ENCODE measurements at places on chromosomes 11 and 22.

DNA sequence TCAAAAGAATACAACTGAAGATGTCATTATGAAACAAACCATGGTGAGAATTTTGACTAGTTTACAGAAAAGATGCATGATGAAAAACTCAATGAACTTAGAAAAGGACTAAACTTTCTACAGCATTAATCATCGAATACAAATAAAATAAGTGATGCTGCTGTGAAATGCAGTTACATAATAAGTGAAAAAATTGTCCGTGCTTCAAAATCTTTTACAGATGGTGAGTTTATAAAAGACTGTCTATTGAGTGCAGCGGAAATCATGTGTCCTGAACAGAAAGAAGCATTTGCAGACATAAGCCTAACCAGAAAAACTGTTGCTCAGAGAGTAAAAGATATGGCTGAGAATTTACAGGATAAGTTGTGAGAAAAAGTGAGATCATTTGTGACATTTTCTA is 33.8 kb downstream of the NEAT1 start:
- DNase-seq = no peak

DNA sequence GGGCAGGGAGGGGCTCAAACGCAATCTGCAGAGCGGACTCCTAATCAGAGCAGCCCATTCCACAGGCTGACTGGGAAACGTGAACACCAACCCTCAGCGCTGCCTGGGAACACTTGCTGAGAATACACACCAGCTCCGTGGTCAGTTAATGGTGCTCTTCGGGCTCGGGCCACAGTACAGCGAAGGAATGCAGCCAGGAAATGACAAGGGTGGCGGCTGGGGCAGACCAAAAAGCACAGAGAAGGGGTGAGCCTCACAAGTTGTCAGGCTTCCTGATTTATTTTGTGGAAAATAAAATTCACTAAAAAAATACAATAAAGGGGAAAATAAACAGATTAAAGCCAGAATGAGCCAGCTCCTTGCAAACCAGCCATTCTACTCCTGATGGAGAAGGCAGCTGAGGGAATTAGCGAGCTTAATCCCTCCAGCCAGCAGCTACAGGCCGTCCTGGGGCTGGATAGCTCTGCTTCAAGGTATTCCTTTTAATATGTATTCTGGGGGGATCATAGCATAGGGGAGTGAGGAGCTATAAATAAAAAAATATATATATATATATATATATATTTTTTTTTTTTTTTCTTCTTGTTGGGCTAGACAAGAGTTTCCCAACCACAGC is 165.5 kb upstream of the NTM start:
- no peak for DNase-seq

DNA sequence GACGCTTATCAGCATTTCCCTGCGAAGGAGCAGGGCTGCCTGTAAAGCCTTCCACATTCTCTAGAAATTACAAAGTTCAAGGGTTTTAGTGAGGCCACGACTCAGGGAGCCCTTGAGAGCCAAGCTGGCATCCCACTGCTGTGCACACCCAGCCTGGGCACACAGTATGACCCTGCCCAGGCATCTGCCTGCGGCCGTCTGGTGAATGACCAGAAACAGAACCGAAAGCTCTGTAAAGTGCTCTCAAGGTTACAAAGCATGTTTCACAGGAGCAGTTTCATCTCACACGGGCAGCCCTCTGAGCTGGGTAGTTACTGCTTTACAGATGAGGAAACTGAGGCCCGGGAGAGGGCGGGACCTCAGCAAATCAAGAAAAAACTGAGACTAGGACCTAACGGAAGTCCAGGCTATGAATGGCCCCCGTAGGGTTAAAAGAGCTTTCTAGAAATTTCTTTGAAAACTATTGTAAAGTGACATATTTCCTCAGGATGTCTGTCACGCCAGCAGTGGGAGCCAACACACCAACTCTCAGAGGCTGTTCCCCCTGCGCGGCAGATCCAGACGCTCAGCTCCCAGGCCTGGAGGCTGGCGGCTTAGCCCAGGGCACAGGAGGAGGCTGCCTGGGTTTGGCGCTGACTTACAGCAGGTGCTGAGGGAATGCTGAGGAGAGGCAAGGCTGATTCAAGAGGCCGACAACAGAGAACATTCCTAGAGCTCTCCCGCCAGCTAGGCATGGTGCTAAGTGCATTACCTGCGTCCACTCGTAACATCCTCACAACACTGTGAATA is 7.7 kb upstream of the TCF20 start:
- peak; percentile 64 for DNase-seq

- no peak for DNase-seq
These were observed 5.2 kb downstream of the SLC25A17 start for GRCh38 chr22:40813912-40814315.

GRCh38 chr11:69682681-69683326 is 7.7 kb upstream of the LTO1 start:
- no peak for DNase-seq
